ENCODE measurements at places on chromosomes 7 and 10.

- DNase-seq = no peak
Measured at GRCh38 chr10:85614981-85615380, 751.6 kb downstream of the GRID1 start.

DNA sequence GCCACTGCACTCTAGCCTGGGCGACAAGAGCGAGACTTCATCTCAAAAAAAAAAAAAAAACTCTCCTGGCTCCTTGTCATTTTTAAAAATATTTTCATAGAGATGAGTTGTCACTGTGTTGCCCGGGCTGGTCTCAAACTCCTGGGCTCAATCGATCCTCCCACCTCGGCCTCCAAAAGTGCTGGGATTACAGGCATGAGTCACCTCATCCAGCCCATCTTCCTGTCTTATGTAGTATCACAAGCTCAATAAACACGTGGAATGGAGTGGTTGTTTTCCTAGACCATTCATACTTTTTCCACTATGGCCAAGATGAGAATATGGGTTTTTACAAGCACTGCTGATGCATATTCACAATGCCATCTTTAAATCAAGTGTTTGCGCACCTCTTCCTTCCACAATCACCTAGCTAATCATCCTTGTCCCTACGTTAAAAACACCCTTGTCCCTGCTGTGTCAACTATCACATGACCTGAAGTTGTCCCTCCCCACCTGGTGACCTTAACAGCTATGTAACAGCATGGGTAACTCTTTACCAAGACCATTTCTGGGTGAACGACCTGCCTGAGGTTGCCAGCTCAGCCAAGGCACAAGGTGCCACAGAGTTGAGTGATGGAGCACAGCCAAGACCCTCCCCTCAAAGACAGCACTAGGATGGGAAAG lies 21.3 kb downstream of the DLG5 start:
- no peak for DNase-seq

- DNase-seq = no peak
Measured at GRCh38 chr7:134069187-134069586, 58.0 kb upstream of the LRGUK start.

DNA sequence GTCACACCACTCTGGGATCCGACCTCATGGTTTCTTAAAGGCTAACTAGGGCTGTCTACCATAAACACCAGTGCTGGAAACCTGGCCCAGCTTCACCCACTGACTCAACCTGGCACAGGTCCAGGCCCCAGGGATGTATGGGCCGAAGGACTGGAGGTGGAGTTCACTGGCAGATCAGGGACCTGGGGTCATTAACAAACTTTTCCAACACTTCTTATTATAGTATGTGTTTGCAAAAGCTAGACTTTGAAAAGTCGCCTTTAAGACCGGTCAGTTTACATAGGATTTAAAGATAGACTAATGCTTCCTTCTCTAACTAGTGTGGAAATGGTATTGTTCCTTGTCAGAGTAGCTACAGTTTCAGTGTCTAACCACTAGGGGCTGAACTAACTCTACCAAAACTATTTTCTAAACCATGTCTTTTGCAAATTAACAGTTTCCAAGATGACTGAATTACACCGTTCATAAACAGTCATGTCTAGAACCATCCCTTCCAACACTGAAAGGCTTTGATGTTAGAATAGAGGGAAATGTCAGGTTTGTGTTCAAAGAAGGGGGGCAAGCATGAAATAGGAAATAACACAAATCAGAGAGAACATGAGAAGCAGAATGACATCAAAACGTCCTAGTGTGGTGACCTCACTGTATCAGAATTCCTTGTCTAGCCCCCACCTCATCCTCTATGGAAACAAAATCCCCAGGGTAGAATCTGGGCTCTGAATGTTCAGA lies 29.7 kb downstream of the STN1 start:
- no peak for DNase-seq

GRCh38 chr10:72337039-72337629 lies 17.6 kb downstream of the DNAJB12 start:
- peak; percentile 44 for DNase-seq

- peak; percentile 12 for DNase-seq
Measured at GRCh38 chr10:89217057-89217990, 10.2 kb upstream of the CH25H start.

DNA sequence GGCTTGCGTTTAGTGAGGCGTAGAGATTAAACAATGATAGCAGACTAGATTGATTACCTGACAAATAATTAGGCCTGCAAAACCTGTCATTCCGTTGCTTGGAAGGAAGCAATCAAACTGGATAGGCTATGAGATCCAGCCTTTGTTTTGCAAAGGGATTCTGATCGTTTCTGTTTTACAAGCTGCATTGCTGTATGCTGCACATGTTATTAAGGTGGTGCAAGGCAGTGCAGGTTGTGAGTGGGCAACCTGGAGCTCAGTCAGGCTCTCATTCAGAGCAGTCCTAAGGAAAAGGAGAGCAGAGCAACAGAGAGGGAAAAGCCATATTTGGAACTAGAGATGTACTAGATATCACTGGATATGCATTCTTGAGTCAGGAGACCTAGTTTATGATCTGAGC lies 6.9 kb upstream of the NOBOX start:
- DNase-seq = no peak

GRCh38 chr10:110022716-110023504 lies 15.1 kb downstream of the ADD3 start:
- DNase-seq = no peak

Measured in NCI-H1092 (cell line).